ENCODE measurements at places on chromosomes 5 and 9.
A peak's percentile ranks its signal among the peaks of the same experiment; 100 is the strongest.

DNA sequence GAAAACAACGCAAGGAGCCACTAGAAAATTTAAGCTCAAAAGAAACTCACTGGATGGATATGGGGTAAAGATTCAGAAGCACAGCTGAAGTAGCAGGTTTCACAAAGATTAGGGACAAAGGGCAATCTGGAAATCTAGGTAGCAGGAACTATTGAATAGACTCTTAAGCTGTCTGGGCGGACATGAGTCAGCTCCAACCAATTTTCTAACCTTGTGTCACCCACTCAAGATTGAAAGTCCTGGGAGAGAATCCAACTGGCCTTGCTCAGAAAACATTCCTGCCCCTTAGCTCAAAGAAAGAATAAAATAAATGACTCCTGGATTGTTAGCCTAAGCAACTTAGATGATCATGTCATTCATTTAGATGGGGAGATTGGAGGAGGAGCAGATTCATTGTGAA is 69.2 kb downstream of the STK32A start:
- no peak for DNase-seq

DNA sequence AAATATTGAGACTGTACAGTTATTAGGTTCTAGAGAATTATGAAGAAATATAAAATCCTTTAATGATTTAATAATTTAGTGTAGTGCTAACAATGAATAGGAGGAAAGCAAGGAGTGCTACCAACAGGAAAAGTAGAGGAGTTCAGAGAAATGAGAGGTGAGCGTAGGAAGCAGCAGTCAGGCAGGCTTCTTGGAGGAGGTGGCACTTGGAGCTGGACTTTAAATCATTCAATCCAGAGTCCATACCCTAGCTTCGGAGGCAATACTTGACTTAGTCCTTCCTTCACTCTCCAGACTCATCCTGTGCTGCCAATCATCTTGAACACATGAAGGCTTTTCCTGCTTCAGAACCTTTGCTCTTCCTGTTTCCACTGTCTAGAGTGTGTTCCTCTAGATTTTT is 254.3 kb downstream of the GRIA1 start:
- DNase-seq = no peak

DNA sequence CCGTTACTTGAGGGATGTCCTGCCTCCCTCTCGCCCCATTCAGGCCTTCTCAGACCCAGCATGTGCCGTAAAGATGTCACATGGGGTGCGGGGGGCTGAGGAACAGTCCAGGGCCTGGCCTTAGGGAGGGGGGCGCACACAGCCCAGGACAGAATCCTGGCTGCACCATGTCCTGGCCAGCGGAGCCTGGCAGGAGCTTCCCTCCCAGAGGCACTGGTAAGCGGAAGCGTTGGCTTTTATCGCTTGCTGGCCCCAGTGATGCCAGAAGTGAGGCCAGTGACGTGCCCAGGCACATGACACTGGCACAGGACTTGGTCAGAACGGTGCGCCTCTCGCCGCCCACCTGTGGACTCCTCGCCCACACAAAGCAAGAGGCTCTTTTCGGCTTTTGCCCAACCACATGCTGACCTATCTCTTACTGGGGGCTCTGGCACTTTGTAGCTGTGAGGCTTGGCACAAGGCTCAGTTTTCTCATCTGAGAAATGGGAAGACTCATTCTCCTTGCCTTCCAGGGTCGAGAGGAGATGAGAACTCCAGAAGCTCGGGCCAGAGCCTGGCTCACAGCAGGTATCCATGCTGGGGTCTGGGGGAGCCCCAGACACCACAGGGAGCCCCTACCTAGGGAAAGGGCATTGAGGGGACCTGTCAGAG is 59.0 kb downstream of the LMX1B start:
- DNase-seq = no peak

GRCh38 chr5:23289162-23289561 is 218.2 kb upstream of the PRDM9 start:
- no peak for DNase-seq

DNA sequence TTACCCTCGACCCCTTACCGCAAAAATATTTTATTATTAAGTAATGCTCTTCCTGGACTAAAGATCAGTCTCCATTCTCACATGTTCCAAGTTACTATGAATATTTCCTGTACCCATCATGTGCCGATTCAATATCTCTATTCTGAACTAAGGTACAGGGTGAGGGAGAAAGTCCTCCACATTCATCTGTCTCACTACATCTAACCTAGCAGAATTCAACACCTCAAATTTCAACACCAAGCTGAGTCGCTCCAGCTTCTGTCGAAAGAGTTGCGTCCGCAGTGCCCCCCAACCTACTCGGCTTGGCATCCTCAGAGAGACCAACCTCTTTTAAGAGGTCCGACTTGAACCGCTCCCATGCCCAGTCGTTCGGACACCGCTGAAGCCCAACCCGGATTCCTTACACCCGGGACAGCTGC is 1.0 kb downstream of the CERT1 start:
- DNase-seq = peak; percentile 38

- peak; percentile 9 for DNase-seq
Observed at GRCh38 chr5:53262348-53262970, 152.9 kb upstream of the MOCS2 start.
